ENCODE measurements at places on chromosomes 5 and 9. TPM values are rescaled to one million over a fixed set of nuclear protein-coding genes. Genes with fewer than 3 reads are reported as not detected.

Gene ADGRD2
- not detected for total RNA-seq

Gene CDH18
- not detected for total RNA-seq

Gene SRD5A1
- 6.6 TPM for total RNA-seq

Gene STKLD1
- 2.2 TPM for total RNA-seq

Gene TMC1
- total RNA-seq, result 0.11 TPM

Gene CSF1R
- total RNA-seq, result 9.1 TPM

Measured in thyroid gland (tissue), 4 donors.